ENCODE measurements at places on chromosomes 11 and 22. TPM values are rescaled to one million over a fixed set of nuclear protein-coding genes. Genes with fewer than 3 reads are reported as not detected.

ZNF214 gene
- 1.4 TPM for total RNA-seq

CLP1 gene
- total RNA-seq, result 11.0 TPM

SAA4 gene
- total RNA-seq, result not detected

GRCh38 chr22:28609921-28610320, 69.7 kb downstream of the TTC28 start:
- DNase-seq, result no peak

Measured in NCI-H460 (cell line).